ENCODE measurements at places on chromosomes 11 and 22. TPM values are rescaled to one million over a fixed set of nuclear protein-coding genes. Genes with fewer than 3 reads are reported as not detected.
A peak's percentile ranks its signal among the peaks of the same experiment; 100 is the strongest.

DNA sequence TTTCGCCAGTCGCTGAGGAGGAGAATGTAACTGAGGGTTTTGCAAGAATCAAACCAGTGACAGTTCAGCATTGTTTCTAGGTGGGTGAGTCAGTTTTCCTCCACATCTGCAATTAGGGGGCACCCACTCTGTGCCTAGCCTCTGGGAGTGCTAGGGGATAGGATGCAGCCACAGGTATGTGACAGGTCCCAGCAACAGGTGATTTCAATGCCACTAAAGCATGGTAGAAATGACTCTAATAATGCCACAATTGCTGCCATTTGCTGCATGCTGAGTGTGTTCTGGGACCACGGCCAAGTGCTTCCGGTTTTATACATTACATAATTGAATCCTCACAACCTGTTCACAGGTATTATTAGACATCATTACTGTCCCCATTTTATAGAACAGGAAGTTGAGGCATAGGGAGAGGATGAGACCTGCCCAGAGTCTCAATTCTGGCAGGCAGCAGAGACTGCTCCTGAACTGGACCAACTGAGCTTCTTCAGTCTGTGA, 556 bp downstream of the CRYBB2 start:
- no peak for DNase-seq

DNA sequence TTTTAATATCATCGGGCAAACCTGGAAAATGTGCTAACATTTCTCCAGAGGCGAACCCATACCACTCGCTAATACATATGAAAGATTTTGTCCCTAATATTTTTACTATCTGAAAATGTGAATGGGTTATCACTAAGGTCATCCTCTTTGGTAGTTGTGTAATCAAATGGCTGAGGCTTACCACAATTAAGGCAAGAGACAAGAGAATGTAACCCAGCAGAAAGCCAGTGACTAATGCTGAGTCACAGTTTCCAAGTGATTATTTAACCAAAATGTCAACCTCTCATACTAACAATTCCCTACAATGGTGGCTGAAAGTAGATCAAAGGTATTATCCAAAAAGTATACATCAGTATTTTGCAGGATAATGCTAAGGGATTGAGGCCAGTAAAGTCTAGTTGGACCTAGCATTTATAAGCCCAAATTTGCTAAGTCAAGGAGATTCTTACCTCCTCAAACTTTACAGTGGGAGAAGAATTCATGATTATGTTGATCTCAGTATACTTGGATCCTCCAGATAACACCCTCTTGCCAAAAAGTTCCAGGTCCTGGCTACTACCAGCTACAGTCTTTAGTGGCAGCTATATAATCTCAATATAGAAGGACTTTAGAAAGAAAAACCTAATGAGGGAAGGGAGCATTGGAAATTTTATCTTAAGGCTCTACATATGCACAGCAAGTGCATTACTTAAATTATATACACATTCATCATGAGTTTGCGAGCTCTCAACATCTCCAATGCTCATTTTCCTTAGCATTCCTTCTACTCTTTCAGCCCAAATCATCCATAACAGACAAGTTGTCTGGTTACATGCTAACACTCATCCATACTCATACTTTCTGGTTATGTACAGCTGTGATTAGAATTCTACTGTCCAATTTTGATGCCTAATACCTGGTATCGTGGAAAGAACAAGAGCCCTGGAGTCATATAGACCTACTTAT, 25.4 kb downstream of the SIK3 start:
- no peak for DNase-seq

Gene PATE1
- not detected for total RNA-seq

Gene TSPAN32
- 4.2 TPM for total RNA-seq

Gene TTC36
- total RNA-seq, result not detected

GRCh38 chr22:23205339-23206049, 25.2 kb downstream of the BCR start:
- no peak for DNase-seq

GRCh38 chr11:73236854-73237253, 18.8 kb downstream of the P2RY2 start:
- DNase-seq, result no peak

DNA sequence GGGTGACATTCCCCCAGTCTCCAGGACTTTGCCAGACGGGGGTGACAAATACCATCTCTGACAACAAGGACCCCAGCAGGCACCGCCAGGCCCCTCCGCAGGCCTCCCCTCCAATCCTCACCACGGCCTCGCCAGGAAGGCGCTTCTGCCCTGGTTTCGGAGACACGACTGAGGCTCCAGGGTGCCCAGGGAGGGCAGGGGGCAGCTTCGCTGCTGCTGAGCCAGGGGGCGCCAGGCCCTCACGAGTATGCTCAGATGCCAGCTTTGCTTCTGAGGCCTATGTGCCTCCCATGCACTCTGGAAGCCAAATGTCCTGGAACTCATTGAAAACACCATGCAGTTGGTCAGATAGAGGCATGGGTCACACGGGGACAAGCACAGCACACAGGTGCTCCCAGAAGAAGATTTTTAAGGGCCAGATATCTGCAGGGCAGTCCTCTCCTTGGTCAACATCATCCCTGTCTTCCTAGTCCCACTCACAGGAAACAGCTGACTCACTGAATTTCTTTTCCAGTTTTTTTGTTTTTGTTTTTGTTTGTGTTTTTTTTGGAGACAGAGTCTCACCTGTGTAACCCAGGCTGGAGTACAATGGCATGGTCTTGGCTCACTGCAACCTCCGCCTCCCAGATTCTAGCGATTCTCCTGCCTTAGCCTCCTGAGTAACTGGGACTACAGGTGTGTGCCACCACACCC, 19.9 kb downstream of the BID start:
- DNase-seq, result no peak

Gene GLYATL2
- not detected for total RNA-seq

Gene NLRP14
- not detected for total RNA-seq

Gene SORL1
- total RNA-seq, result 44.9 TPM

- DNase-seq, result no peak
These were observed 43.1 kb downstream of the SVIP start for GRCh38 chr11:22786475-22786874.

- no peak for DNase-seq
These were observed 315.7 kb upstream of the ANO5 start for GRCh38 chr11:21877151-21877550.

DNA sequence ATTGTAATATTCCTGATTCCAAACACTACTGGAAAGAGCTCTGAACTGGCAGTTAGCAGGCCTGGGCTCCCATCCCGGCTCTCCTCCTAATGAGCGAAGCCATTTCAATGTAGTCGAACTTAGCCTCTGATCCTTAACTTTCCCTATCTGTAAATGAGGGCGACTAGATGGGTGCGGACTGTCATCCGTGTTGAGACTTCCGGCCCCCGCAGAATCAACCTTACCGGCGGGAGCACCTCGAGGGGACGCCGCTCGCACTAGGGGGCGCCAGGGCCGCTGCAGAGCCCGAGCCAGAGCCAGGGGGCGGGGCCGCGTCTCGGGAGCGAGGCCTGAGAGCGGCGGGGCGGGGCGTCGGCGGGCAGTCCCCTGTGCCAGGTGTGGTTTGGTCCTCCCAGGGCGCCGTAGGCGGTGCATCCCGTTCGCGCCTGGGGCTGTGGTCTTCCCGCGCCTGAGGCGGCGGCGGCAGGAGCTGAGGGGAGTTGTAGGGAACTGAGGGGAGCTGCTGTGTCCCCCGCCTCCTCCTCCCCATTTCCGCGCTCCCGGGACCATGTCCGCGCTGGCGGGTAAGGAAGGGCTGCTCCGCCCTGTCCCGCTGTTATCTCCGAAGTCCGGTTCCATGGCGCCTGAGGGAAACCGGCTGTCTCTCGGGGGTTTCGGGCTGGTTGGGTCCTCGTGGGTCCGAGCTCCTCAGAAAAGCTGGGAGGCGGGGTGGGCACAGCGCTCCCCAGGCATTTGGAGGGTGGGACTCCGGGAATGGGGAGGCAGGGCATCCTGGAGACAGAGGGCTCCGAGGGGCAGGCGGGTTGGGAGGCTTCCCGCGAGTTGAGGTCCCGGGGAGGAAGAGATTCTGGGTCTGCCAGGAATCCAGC, at the start of gene LIMK2:
LIMK2 (plus strand) TSS at position 437 of the 869 bp plus-strand sequence; CDS start at position 548, 111 bp downstream.
- peak; percentile 86 for DNase-seq

All from left lung (tissue), 14 donors.